ENCODE measurements at places on chromosomes 5 and 9.
A peak's percentile ranks its signal among the peaks of the same experiment; 100 is the strongest.

DNA sequence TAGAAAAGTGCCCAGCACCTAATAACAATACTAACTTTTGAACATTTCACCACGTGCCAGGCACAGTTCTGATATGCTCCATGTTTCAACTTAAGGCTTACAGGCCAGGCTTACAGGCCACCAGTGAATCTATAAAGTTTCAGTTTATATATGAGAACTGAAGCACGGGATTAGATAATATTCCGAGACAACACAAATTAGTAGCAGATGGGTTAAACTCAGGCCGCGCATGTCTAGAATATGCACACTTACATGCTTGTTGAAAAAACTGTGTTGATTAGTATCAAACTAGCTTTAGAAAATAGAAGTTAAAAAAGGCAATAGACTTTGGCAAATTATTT, 587.9 kb downstream of the MTRR start:
- DNase-seq, result no peak

- DNase-seq, result peak; percentile 76
Measured at GRCh38 chr5:132812781-132813598, at the start of gene SOWAHA. TSS of gene SOWAHA (plus strand) at chr5:132813302. CDS start at chr5:132813622, 320 bp downstream.

GRCh38 chr5:103487218-103487617, 75.4 kb downstream of the NUDT12 start:
- DNase-seq, result no peak

DNA sequence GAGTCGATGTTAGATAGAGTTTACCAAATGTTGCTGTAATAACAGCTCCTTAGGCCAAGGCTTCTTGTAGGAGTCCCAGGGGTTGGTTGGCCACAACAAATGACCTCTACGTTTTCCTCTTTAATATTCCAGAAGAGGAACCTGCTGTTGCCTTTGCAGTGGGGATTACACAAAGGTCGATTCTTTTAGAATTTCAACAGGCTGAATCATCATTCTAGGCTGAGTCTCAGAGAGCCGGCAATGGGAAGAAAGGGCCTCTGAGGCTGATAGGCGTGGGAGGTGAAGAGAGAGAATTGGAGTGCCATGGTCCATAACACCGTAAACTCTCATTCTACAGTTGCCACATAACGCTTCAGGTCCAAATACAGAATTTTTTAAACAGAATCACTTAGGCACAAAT, 405.9 kb upstream of the DAP start:
- DNase-seq, result no peak

- DNase-seq, result no peak
Measured at GRCh38 chr5:109468288-109468676, 58.5 kb upstream of the PJA2 start.

GRCh38 chr5:1553539-1554409, 30.0 kb upstream of the LPCAT1 start:
- peak; percentile 55 for DNase-seq

DNA sequence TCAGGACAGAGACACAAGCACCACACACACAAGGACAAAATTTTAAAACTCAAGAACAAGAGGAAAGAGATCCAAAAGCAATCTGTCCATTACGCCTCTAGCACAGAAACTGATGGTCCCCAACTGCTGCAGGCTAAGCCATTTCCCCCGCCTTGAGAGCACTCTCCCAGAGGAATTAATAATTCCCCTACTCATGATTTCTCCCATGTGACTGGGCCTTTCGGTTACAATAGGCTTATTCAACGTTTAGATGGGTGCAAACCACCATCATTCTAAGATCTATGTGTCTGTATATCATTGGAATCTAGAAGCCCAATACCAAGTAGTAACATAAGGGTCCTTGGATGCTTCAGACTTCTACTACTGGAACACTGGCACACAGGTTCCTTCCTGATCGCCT, 18.8 kb downstream of the BRD8 start:
- DNase-seq, result no peak

DNA sequence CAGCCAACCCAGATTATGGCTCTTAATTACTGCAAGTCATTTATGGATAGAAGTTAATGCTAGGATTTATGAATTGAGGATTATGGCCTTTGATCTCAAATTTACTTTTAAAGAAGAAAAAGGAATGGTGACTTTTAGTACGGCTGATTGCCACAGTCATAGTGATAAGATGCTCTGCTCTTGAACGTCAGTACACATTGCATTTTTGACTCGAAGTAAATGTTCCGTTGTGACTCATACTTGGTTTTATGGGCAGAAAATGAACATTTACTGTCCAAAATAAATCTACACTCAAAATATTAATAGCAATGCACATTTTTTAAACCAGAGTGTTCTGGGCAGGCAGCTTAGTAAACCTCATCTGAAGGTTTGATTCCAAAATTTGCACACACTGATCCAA, 830 bp downstream of the ADAMTSL1 start:
- no peak for DNase-seq

DNA sequence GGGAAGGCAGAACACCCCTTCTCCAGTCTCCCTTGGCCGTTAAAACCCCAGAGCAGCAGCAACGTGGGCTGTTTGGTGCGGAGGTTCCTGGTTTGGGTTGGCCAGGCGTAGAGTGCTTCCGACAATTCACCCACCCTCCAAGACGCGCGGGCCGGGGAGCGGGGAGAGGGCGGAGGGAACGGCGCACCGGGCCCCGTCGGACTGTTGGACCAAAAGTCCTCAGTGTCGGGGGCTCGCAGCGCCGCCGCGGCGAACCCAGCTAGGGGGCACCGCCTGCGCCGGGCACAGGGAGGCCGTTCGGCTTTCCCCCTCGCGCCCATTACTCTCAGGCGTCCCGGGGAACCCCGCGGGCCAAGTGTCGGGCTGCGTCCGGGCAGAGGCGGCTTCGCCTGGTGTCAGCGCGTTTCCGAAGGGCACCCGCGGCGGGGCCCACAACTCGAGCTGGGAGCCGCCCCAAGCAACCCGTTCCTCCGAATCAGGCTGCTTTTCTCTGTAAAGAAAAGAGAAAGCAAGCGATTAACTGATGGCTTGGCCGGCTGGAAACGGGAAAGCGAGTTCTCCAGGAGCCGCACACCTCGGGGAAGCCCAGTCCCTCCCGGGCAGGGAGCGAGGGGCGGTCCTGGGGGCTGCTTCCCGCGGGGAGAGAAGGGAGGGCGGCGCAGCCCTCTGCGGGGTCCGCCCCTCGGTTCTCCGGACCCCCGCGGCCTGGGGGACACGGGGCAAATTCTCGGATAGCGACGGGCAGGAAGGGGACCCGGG, 145.5 kb downstream of the ERCC6L2 start:
- no peak for DNase-seq

GRCh38 chr5:143495821-143496275, 92.4 kb upstream of the NR3C1 start:
- no peak for DNase-seq
